ENCODE measurements at places on chromosomes 16 and 17.

DNA sequence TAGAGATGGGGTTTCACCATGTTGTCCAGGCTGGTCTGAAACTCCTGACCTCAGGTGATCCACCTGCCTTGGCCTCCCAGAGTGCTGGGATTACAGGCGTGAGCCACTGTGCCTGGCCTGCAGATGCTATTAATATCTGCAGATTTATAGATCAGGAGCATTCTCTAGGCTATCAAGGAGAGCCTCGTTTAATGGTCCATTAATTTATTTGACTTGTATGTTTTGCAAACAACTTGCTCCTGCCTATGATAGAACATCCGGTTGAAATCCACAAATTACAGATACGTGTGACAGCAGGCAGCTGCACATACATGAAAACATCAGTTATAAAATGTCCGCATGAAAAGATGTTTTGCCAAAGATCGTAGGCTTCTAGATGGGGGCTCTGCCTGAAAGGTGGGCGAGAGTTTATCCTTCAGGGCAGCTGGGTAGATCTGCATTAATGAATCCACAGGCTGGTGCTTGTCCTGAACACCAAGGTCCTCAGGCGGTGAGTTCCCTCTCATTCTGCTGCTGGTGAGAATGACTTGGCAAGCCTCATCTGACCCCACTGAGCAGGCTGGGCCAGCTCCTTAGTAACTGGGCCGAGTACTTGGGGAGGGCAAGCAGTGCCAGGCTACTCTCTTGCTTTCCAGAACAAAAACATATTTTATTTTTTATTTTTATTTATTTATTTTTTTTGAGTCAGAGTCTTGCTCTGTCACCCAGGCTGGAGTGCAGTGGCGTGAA is 37.1 kb upstream of the MGAT5B start:
- no peak for DNase-seq

- no peak for DNase-seq
Observed at GRCh38 chr17:37092071-37092470, 143.3 kb downstream of the AATF start.

DNA sequence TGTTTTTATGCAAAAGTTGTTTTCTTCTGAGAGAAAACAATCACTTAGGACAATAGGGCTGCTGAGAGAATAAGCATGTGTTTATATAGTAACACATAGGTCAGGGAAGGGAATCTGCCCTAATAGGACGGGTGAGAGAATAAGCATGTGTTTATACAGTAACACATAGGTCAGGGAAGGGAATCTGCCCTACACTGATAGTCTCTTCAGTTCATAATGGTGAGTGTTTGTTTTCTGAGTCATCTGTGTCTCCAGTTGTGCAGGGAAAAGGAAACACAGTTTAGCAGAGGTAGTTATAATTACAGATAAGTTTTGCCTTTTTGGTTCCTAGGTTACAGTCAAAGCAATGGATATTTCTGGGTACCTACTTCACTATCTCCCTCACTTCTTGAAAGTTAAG is 252.3 kb upstream of the CA10 start:
- no peak for DNase-seq

GRCh38 chr16:4420505-4421105 is 4.2 kb upstream of the CORO7 start:
- no peak for DNase-seq

DNA sequence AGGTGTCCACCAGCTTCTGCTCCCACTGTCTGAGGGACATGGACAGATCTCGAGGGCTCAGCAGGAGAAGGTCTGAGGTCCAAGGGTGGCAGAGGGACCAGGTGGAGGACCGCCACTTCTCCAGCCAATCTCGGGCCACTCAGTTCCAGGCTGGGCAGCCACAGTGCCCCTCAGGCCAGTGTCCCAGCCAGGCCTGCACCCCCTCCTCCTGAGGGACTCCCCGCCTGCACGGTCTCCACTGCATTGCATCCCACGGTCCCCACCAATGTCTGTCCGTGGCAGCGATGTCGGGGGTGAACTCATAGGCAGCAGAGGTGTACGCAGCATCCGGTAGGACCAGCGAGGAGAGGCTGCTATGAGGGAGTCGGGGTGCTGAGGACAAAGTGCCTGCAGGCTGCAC is 64.2 kb upstream of the DOC2B start:
- no peak for DNase-seq

DNA sequence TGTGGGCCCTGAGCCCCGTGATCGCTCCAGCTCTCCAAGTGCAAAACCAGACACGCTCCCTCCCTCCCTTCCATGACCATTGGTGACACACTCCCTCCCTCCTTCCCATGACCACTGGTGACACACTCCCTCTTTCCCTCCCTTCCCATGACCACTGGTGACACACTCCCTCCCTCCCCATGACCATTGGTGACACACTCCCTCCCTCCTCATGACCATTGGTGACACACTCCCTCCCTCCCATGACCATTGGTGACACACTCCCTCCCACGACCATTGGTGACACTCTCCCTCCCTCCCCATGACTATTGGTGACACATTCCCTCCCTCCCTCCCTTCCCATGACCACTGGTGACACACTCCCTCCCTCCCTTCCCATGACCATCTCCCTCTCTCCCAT is 56.3 kb downstream of the LMF1 start:
- DNase-seq: no peak

GRCh38 chr17:1484676-1485422 is 7.6 kb downstream of the MYO1C start:
- peak; percentile 65 for DNase-seq

DNA sequence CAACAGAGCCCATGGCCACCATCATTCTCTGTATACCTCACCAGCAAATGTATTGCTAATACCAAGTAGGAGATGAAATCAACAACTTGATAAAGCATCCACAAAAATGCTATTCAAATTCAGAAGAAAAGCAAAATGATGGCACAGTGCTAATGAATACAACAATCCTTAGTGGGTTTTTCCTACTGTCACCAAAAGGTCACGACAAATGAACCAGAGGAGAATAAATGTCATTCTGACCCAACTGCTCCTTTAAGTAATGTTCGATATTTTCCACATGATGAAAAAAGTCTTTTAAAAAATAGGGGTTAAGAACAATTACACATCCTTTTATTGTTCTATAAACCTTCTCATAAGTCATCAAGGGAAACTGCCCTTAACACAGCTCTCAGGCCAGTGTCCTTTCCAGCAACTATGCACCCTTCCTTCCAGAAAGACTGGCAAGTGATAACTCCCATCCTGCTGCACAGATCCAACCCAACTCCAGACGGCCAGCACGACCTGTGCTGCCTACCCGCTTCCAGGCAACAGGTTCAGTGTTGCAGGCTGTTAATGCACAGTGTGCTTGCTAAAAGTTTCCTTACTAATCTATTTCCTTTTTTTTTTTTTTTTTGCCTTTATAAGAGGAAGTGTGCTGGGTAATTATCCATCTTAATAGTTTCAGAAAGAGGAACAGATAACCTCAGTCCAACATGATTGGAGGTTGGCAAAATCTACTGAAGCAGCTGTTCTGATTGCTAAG is 15.4 kb downstream of the FBXO31 start:
- no peak for DNase-seq

- no peak for DNase-seq
Observed at GRCh38 chr16:55083052-55083451, 152.4 kb downstream of the IRX5 start.

GRCh38 chr17:27888067-27888466 is 5.1 kb downstream of the LYRM9 start:
- DNase-seq: no peak

DNA sequence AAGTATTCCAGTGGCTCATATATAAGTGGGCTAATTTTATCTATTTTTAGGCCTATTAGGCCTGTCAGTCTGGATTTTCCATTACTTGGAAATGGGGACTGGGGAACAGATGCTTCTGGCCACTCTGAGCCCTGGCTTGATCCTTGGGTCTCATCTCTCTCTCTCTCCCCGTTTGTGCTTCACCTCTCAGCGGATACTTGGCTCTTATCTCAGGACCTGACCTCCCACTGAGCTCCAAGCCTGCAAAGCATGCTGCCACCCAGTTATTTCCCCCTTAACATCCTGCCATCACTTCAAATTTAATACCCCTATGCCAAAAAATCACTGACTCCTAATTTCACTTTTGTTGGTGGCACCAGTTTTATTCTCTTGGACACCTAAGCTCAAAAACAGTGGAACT is 4.2 kb downstream of the ZNF843 start:
- DNase-seq: no peak

GRCh38 chr17:17554266-17554665 is 37.2 kb downstream of the PEMT start:
- no peak for DNase-seq

DNA sequence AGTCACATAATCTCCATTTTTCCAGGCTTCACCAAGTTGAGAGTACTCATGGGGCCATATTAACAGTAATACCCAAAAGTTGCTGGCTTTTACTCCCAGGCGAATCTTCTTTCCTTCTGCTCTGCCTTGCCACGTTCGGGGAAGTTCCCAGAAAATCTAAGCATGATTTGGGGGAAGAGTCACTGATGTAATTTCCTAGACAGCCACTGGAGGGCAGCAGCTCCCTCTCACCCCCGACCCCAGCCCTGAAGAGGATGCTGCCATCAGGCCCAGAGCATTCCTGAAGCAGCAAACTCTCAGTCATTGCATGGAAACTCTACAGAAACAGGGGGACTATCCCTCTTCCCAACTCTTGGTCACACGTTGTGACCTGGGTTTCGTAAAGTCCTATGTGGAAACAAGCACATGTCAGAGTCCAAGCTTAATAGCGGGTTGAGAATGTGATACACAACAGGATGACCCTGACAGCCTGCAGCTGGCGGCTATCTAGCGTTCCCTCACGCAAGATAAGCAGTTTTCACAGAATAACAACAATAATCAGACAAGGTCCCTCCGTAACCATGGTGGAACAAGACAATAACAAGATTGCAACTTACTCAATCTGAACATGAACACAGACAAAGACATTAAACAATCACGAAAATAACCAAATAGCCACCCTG is 43.8 kb upstream of the DHX40 start:
- peak; percentile 51 for DNase-seq

DNA sequence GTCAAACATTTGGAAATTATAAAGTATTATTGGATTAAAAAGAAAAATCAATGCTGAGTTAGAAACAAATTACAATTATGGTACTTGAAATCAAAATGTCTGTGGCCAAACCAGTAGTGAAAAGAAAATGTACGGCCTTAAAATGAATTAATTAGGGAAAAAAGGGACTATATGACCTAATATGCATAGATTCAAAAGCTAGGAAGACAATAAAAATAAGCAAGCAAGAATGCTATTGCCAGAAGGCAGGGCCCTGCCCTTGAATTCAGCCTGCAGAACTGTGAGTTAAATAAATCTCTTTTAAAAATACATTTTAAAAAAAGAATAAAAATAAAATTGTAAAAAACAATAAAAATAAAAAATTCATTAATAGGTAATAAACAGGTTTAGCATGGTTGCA is 88.7 kb downstream of the TRIM37 start:
- no peak for DNase-seq

DNA sequence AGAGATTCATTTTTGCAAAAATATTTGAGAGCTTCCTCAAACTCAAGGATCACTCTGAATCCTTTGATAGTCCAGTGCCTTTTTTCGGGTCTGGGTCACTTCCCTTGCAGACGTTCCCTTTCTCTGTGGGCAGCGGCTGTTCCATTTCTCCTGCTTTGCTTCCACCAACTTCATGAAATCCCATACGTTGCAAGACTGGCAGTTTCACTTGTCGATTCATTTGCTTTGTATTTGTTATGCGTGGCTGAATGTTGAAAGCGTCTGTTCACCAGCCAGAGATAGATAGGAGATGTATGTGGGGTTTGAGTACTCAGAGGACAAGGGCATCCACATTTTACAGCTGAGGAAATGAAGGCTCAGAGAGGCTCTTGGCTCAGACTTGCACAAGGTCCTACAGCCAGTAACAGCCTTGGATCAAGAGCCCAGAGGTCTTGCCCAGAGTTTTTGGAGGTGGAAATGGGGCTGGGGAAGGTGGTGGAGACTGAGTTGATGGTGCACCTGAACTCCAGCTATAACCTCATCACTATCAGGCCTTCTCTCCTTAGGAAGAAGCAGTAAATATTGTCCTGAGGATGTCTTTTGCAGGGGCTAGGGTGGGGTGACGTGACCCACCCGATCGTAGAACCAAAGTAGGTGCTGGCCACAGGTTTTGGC is 1.3 kb upstream of the CCDC102A start:
- DNase-seq: no peak

- peak; percentile 82 for DNase-seq
Observed at GRCh38 chr17:81241648-81242420, 2.7 kb downstream of the NDUFAF8 start.

Measured in NCI-H524 (cell line).